A549 treated with dexamethasone at 1 μM for 4 hours (cell line): ENCODE measurements at places on chromosomes 6 and 20. TPM values are rescaled to one million over a fixed set of nuclear protein-coding genes. Genes with fewer than 3 reads are reported as not detected.

The ME1 gene
- total RNA-seq = 37.5 to 43.4 TPM (median 39.0 TPM) in 5 replicates

The HRH3 gene
- not detected in 5 replicates for total RNA-seq

The GABRR1 gene
- total RNA-seq = not detected in 5 replicates

The TNXB gene
- 0.33 to 0.85 TPM (median 0.53 TPM) in 5 replicates for total RNA-seq

The KIF6 gene
- total RNA-seq = 0.15 to 0.34 TPM (median 0.23 TPM) in 5 replicates

The TSBP1 gene
- total RNA-seq = not detected in 5 replicates

The DBNDD2 gene
- 21.7 to 26.4 TPM (median 23.8 TPM) in 5 replicates for total RNA-seq

The LRRC73 gene
- total RNA-seq = 0.56 to 0.96 TPM (median 0.95 TPM) in 5 replicates

The MRPL2 gene
- 51.6 to 56.6 TPM (median 55.3 TPM) in 5 replicates for total RNA-seq

The MOCS1 gene
- total RNA-seq = 2.0 to 3.3 TPM (median 2.7 TPM) in 5 replicates

The MRAP2 gene
- 1.0 to 1.9 TPM (median 1.5 TPM) in 5 replicates for total RNA-seq

The RREB1 gene
- total RNA-seq = 8.9 to 17.4 TPM (median 15.1 TPM) in 5 replicates

The KCNK16 gene
- not detected in 5 replicates for total RNA-seq

The LAMA4 gene
- 1.3 to 1.9 TPM (median 1.4 TPM) in 5 replicates for total RNA-seq

The ATP9A gene
- 13.0 to 20.1 TPM (median 18.0 TPM) in 5 replicates for total RNA-seq

The VAPB gene
- 51.8 to 57.6 TPM (median 53.4 TPM) in 5 replicates for total RNA-seq

The BPIFB4 gene
- not detected in 5 replicates for total RNA-seq

The NRSN1 gene
- total RNA-seq = not detected in 5 replicates

The MYCT1 gene
- 0.09 TPM in 1 of 5 replicates, not detected in the others for total RNA-seq

The KIF25 gene
- total RNA-seq = 0.07 to 0.23 TPM (median 0.15 TPM) in 4 of 5 replicates, not detected in the other

The DEK gene
- total RNA-seq = 77.4 to 95.0 TPM (median 92.2 TPM) in 5 replicates

The GLP1R gene
- not detected in 5 replicates for total RNA-seq

The DSTN gene
- 652 to 807 TPM (median 677 TPM) in 5 replicates for total RNA-seq
